Posterior cingulate gyrus (tissue), 11 donors: ENCODE measurements at places on chromosomes 5 and 9.

DNA sequence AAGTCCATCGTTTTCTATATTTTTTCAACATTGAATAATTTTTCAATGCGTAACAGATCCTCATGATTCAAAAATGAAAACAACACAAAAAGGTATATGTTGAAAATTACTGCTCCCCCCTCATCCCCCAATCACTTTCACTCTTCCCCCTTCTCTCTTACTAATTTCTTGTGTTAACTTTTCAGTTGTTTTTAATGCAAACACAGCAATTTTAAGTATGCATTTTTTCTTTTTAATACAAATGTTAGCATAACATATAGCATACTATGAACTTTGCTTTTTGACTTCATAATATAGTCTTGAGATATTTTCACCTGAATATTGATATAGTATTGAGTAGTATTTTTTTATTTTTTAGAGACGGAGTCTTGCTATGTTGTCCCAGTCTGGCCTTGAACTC is 41.1 kb upstream of the CAMK4 start:
- DNase-seq: no peak

- no peak for DNase-seq
These were observed 233.2 kb downstream of the SLIT3 start for GRCh38 chr5:169067751-169068173.

- DNase-seq: no peak
These were observed 2112.9 kb upstream of the WWC1 start for GRCh38 chr5:166178411-166179080.

GRCh38 chr5:14242871-14243383 is 99.8 kb downstream of the TRIO start:
- DNase-seq: no peak

- no peak for DNase-seq
These were observed 74.1 kb upstream of the PTPRD start for GRCh38 chr9:10686943-10687342.
